ENCODE measurements at places on chromosomes 3 and 15.

- no peak for DNase-seq
These were observed 47.6 kb upstream of the CD200R1L start for GRCh38 chr3:112894258-112894657.

DNA sequence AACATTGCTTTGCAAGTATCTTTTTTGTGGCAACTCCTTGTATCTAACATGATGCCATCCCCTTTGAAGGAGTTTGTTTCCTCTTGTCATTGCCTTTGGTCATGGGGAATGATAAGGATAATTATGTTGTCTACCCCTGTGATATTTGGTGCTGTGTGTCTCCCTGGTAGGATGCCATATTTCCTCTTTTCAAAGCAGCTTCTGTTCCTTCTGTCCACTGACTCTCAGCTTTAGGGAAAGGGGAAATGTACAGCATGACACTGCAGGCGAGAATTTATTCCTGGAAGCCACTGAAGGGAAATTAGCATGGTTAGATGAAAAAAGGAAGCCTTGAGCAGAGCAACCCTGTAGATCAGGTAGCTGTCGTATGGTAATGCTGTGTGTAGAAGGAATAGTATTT lies 576.7 kb downstream of the CADM2 start:
- no peak for DNase-seq

DNA sequence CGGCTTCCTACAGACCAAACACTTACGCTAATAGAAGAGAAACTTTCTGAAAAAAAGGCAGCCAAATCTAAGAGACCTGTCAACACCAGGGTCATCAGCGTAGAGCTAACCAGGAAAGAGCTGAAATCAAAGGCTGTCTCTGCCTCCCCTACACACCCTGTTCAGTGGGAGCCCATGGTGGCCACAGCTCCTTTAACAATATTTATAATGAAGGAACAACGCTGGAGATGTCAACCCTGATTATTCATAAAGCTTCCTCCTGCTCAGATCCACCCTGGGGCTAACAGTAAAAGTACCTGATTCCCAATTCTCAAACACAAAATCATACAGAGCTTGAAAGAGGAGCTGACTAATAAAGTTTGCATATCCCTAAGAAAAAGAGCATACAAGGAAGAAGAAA lies 133.7 kb downstream of the ANXA2 start:
- peak; percentile 17 for DNase-seq

- no peak for DNase-seq
These were observed 16.2 kb upstream of the DUT start for GRCh38 chr15:48315041-48315440.

GRCh38 chr3:112027826-112028225 lies 6.7 kb upstream of the TMPRSS7 start:
- DNase-seq = no peak

GRCh38 chr15:76338486-76339304 lies 2.1 kb downstream of the ISL2 start:
- peak; percentile 72 for DNase-seq

- no peak for DNase-seq
These were observed 24.3 kb downstream of the ARHGAP11B start for GRCh38 chr15:30650012-30650929.

- no peak for DNase-seq
These were observed 10.2 kb downstream of the ALDH1L1 start for GRCh38 chr3:126170073-126170777.

DNA sequence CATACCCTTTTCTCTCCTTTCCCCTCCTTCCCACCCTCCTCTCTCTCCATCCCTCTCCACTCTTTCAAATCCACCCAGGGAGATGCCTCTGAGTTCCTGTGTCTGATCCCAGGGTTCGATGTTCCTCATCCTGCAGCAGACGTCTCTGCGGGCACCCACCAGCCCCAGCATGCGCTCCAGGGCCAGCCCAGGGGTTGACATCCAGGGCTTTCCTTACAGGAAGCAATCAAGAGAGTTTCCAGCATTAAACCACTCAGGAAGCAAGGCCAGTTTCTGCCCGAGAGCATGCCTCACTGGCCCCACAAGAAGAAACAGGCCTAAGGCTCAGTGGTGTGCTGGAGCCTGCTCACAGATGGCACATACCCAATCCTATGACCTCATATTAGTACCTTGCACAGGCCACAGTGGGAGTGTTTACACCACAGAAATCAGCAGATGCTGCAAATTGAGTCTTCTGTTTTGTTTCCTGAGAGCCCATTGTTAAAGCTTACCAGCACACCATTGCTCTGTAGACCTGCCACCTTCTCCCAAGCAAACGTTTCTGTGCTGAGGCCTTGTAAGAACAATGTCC lies 13.2 kb downstream of the SLC6A1 start:
- DNase-seq = no peak

DNA sequence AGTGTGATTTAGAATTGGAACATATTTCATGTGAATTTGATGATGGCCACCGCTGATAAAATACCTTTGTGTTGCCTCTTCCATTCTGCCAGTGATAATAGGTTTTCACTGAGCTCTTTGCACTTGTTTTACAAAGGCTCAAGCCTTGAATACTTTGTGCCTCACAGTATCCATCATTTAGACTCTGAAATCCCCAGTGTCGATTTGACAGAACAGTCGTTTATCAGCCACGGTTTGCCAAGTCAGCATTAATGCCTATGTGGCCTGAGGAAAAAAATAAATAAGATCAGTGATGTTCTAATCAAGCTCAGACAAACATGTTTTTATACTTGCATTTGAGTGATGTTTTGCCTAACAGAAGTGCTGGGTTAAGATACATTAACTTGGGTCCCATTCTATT lies 399.1 kb downstream of the RBMS3 start:
- no peak for DNase-seq

Measured in right kidney (tissue), 9 donors.